Gastrocnemius medialis (tissue), 4 donors: ENCODE measurements at places on chromosomes 1 and 21. TPM values are rescaled to one million over a fixed set of nuclear protein-coding genes. Genes with fewer than 3 reads are reported as not detected.

GRCh38 chr1:227947386-227947675 lies 401 bp downstream of the WNT9A start:
- DNase-seq: no peak

DNA sequence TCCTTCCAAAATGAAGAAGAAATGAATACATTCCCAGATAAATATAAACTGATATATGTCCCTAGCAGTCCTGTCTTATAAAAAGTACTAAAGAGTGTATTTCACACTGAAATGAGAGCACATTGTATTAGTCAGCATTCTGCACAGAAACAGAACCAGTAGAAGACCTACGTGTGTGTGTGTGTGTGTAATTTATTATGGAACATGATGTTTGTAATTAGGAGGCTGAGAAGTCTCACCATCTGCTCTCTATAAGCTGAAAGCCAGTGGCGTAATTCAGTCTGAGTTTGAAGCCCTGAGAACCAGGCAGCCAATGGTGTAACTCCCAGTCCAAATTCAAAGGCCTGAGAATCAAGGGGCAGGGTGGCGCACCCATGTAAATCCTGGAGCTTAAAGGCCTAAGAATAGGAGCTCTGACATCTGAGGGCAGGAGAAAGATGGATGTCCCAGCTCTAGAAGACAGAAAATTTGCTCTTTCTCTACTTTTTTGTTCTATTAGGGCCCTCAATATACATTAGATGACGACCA lies 146.5 kb upstream of the LYPLAL1 start:
- no peak for DNase-seq

GRCh38 chr1:20426371-20426770 lies 59.6 kb downstream of the CAMK2N1 start:
- DNase-seq: no peak

Gene YY1AP1
- total RNA-seq: 162 TPM
